NCI-H2029 treated with DMSO at 0.1 percent for 48 hours (cell line): ENCODE measurements at places on chromosomes 1 and 21.

GRCh38 chr1:70587872-70588366, 176.9 kb downstream of the CTH start:
- no peak for DNase-seq

DNA sequence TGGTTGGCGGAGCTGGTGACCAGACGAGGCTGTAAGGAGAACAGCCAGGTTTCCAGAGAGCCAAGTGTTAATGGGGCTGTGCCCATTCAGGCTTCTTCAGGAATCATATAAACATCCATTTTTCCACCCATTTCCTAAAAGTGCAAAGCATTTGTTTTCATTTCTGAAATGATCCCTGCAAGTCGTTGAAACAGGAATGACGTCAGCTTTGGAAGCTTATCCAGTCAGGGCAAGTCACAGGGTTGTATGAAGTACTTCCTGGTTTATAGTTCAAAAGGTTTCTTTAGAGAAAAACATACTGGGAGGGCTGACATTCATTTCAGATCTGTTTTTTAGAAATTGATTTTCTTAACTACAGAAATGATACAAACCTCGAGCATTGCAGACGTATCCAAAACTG, 29.2 kb downstream of the IGSF5 start:
- peak; percentile 3 for DNase-seq

- no peak for DNase-seq
Measured at GRCh38 chr1:1788136-1788535, 9.9 kb upstream of the NADK start.

DNA sequence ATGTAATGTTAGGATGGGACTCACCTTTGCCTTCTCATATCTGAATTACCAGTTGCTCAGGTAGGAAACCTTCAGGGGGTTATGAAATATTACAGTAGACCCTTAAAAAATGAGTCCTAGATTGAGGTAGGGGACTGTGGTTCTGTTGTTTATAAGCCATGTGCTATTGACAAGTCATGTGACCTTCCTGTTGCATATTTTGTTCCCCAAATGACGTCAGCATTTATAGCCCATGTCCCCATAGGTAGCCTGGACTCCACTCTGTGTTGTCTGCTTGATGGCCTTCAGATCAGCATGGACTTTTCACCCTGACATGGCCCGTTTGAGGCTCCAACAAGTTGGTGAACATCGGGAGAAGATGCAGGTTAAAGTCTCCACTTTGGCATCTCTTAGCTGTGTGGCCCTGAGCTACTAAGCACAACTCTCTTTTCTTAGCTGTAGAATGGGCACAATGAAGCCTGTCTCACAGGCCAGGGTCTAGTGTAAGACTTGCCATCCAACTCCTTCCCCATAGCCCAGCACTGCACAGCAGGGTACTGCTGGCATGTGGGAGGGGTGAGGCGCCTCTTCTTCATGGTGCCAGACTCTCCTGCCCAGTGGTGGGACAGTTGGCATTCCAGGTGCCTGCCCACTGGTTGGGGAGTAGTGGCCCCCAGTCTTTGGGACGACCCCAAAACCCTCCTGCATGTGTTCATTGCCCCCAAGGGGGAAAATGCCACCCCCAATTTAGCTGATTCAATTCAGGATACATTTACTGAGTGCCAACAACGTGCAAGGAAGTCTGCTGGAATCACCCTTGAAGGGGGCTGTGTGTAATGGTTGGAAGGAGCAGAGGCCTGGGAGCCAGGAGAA, 36.1 kb upstream of the TTC22 start:
- no peak for DNase-seq

- DNase-seq = no peak
Measured at GRCh38 chr1:240282061-240282830, 190.6 kb downstream of the FMN2 start.

GRCh38 chr1:82185084-82185483, 384.4 kb downstream of the ADGRL2 start:
- DNase-seq = no peak

GRCh38 chr1:167587872-167588271, 34.3 kb upstream of the CREG1 start:
- DNase-seq = no peak

GRCh38 chr1:167764458-167765330, 42.9 kb downstream of the MPZL1 start:
- DNase-seq = no peak

DNA sequence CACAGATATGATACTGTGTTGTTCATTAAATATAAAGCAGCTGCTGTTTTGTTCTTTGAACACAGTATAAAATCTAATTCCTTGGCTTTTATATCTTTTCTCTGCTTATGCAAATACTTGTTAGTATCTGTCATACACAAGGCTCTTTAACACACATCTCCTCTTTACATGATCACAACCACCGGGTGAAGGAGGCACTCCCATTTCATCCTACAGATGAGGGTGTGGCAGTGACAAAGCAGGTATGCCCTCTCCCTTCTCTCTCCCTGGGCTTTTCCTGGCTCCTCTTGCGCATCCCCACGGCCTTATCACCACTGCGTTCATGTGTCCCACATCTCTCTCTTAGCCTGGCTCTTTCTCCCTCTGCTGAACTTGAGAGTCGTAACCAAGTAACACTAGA, 38.2 kb downstream of the JUN start:
- DNase-seq = no peak

DNA sequence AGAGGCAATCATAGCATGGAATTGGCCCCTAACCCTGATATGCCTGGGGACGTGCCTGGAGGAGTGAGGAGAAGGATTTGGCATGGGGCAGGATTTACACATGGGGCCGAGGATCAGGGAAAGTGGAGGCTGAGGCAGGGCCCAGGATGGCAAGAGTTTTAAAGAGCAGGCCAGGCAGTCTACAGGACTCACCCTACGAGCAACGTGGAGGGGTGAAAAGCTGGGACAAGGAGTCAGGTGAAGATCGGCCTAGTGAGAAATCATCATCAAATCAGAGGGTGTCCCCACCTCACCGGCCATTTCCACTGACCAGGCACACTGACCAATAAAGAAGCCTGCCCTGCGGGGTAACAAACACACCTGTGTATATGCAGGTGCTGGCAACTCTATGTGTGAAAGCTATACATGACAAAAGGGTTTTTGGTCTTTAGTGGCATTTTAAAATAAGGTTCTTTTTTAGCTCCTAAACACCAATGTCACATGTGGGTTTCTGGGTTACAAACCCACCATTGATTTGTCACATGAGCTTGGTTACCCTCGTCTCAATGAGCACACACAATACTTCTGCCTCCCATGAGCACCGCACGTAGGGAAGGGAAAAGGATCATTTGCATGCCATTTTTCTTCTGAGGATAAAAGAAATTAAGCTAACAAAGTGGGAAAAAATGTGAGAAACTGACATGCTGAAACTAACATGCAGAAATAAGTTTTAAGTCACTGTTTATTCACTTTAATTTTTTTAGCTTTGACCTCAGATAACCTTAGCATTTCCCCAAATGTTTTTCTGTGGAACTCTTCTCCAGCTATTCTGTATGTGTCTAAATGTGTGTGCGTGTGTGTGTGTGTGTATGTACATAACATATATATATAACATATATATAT, 168.1 kb upstream of the EDN2 start:
- DNase-seq = no peak

DNA sequence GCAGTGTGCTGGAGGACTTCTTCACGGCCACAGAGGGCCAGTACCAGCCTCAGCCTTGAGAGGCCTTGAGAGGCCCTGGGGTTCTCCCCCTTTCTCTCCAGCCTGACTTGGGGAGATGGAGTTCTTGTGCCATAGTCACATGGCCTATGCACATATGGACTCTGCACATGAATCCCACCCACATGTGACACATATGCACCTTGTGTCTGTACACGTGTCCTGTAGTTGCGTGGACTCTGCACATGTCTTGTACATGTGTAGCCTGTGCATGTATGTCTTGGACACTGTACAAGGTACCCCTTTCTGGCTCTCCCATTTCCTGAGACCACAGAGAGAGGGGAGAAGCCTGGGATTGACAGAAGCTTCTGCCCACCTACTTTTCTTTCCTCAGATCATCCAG, 6.2 kb upstream of the HDAC1 start:
- DNase-seq = no peak

DNA sequence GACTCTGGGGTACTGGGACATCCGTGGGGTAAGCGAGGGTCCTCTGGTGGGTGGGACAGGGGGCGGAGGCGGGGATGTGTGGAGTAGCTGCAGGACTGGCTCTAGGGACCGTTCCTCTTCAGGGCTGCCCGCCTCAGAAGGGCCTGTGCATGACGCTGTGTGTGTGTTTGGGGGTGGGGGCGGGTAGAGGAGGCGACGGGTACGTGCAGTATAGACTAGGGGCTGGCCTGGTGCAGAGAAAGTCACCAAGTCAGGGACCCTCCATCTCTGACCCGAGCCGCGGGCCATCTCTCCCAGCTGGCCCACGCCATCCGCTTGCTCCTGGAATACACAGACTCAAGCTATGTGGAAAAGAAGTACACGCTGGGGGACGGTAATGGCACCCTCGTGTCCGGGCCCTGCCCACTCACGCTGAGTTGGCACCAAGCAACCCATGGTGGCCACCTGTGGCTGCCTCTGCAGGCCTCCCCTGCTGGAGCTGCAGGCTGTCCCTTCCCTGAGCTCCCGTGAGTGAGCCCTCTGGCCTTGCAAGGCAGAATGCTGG, 342 bp downstream of the GSTM5 start:
- DNase-seq = no peak

GRCh38 chr1:246365708-246366107, 141.4 kb downstream of the SMYD3 start:
- DNase-seq = no peak

- DNase-seq = no peak
Measured at GRCh38 chr1:201476670-201477344, 7.8 kb upstream of the PHLDA3 start.

DNA sequence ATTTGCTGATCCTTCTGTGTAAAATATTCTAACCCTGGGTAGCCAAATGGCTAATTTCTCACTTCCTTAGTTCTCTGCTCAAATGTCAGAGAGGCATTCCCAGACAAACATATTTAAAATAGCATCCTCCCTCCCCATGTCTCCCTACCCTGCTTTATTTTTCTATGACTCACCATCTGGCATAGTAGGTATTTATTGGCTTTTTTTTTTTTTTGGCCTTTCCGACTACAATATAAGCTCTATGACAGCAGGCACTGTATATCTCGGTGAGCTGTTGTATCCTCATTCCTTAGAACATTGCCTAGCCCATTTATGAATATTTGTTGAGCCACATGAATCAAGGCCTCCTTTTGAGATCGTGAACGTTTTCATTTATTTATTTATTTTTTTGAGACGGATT, 1.5 kb upstream of the NEK7 start:
- no peak for DNase-seq

DNA sequence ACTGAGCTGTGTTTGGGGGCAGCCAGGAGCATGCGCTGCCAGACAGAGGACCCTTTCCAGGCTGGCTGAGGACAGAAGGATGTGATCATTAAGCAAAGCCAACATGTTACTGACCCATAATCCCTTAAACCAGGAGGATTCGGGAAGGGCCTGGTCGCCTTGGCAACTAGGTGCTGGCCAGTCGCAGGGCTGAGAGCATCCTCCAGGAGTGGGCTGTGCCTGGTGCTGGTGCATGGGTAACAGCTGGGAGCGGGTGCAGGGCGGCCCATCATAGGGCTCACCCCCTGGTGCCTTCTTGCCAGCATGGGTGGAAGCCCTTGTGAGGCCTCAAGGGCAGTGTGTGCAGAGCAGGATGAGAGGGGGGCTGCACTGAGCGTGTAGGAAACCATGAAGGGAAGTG, 17.2 kb downstream of the CDK18 start:
- no peak for DNase-seq

DNA sequence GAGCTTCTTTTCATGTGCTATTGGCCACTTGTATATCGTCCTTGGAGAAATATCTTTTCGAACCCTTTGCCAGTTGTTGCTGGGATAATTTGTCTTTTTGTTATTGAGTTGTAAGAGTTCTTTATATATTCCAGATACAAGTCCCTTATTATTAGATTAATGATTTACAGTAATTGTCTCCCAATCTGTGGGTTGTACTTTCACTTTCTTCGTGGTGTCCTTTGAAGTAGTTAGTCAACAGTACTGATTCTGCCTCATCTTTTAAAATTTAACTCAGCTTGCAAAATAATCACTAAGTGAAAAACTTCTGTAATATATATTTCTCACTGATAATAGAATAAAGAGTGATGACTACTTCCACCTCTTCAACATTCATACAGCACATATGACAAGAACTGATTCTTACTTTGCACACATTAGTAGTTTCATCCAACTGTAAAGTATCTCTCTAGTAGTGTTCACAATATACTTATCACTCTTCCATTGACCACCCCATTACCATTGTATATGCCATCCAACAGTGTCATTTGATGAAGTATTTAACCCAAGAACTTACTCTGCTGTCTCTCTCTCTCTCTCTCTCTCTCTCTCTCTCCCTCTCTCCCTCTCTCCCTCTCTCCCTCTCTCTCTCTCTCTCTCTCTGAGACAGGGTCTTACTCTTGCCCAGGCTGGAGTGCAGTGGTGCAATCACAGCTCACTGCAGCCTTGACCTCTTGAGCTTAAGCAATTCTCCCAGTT, 104.2 kb upstream of the DMRTA2 start:
- no peak for DNase-seq

DNA sequence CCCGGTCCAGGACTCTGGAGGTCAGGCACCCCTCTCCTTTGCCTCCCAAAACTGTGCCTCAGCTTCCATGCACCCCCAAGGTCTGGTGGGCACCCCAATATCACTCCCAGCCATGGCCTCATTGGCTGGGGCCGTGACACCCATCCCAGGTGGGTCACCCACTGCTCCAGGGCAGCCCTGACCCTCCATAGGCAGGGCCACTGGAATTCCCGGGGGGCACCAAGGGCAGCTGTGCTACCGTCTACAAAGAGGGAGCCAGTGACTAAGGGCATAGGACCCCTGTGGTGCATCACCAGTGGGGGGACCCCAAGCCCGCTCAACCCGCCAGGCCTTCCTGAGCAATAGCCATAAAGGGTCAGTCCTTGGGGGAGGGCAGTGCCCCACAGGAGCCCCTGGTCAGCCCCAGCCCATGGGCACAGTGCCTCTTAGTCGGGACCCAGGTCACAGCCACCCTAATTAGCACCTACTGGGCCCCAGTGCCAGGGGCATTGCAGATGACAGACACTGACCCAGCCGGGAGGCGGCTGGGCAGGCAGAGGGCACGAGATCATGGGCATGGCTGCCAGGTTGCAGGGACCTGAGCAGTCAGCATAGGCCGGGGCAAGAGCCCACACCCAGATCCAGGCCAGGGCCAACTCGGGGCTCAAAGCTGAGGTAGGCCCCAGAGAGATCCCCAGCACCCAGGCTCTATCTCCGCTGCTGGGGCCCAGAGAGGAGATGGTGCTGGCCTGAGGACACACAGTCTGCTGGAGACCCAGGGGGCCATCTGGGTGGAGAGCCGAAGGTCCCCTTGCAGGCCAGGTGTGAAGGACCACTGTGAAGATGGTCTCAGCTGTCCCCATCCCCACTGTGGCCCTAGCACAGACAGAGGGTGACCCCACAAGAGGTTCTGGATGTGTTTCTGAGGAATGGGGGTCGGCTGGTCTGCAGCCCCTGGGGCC, 19.0 kb upstream of the ARF1 start:
- DNase-seq = no peak
